ENCODE measurements at places on chromosomes 4 and X.

DNA sequence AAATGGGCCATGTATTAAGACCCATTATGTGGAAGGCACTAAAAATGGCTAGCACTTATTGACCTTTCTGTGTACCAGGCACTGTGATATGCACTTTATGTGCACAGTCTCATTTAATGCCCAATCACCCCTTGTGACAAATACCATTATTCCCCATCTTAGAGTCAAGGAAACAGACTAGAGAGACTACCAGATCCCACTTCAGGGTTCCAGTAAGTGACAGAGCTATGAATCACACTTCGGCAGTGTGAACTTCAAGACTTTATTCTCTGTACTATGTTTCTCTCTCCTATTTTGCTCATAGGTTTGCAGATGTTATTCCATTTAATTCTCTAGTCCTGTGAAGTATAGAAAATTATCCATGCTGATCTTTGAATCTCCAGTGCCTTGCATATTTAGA lies 107.0 kb downstream of the NFKB1 start:
- DNase-seq: no peak

GRCh38 chrX:52556741-52557140 lies 39.9 kb upstream of the XAGE1B start:
- no peak for DNase-seq

- no peak for DNase-seq
Measured at GRCh38 chr4:1090036-1090435, 23.3 kb downstream of the RNF212 start.

DNA sequence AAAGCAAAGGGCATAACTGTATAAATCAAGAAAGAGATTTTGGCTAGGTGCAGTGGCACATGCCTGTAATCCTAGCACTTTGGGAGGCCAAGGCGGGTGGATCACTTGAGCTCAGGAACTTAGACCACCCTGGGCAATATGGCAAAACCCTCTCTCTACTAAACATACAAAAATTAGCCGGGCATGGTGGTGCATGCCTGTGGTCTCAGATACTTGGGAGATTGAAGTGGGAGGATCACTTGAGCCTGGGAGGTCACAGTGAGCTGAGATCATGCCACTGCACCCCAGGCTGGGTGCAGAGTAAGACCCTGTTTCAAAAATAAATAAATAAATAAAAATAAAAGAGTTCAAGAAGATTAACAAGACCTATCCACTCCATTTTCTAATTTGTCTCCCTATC lies 227.3 kb downstream of the SOWAHB start:
- no peak for DNase-seq

- DNase-seq: peak; percentile 68
Measured at GRCh38 chrX:48025561-48025960, 18.8 kb downstream of the SPACA5 start.

DNA sequence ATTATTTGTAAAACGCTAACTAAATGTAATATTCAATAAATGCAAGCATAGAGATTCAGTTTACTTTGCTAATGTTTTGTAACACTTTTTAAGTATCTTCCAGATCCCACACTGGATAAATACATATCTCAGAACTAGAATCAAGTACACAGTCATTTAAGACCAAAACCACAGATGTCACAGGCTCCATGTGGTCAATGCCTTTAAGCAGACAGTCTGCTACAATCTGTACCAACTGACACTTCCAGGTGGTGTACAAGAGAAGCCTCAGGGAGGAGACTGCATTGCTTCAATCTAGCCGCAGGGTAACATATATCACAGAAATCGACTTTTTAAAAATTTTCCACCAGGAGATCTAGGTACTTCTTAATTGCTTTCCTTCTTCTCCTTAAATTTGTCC lies 229.6 kb upstream of the DIAPH2 start:
- no peak for DNase-seq
